ENCODE measurements at places on chromosomes 5 and 9.

- DNase-seq: no peak
Observed at GRCh38 chr5:12141496-12141895, 237.2 kb upstream of the CTNND2 start.

GRCh38 chr5:103205991-103206700, 52.4 kb upstream of the MACIR start:
- DNase-seq: no peak

DNA sequence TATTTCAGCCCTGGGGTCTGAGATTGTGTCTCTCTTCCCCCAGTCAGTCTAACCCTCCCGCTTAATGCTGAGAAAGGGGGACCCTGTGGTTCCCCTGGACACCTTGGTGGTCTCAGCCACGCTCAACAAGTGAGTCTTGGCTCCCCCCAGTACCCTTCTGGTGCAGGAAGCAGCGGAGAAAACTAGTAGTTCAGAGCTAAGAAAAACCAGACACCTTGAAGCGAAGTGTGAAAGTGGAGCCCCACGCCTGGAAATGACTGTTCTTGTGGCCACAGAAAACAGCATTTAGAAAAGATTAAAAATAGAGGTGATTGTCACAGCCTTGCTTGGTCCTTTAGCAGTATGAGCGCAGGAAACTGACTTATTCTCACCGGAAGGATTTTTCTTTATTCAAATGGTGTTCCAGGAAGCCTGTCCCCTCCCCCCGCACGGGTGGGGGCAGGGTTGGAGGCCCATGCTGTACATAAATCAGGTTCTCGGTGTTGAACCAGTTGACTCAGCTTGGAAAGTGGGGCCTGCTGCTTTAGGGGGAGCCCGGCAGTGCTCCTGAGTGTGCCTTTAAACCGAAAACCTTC, 8.1 kb downstream of the ARPC5L start:
- peak; percentile 91 for DNase-seq

- no peak for DNase-seq
Observed at GRCh38 chr9:73200694-73201452, 49.2 kb downstream of the ANXA1 start.

DNA sequence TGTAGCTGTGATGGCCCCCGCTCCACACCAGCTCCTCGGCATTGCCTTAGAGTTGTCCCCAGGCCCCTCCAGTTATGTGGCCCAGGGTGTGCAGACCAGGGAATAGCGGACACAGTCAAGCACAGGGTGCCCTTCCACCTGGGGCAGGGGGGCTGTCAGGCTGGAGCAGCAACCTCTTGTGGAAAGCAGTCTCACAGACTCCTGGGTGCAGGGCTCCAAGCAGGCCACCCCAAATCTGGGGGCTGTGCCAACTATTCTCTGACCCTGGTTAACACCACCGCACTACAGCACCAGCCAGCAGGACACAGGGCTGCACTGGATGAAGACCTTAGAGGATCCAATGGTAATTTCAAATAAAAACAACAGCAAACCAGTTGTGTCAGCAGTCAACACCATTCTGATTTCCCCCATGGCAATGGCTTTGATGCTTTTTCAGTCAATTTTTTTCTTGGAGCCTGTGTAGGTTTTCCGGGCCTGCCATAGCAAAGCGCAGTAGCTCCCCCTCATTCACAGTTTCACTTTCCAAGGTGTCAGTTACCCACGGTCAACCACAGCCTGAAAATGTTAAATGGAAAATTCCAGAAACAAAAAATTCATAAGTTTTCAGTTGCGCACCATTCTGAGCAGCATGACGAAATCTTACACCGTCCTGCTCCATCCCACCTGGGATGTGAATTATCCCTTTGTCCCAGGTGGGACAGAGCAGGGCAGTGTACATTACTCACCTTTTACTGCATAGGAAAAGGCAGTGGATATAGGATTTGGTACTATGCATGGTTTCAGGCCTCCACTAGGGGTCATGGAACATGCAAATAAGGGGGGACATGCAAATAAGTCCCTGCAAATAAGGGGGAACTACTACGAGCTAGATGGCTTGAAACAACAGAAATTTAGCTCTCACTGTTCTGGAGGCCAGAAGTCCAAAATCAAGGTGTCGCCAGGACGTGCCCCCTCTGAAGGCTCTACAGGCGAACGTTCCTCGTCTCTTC, 49.0 kb downstream of the C5orf15 start:
- no peak for DNase-seq

DNA sequence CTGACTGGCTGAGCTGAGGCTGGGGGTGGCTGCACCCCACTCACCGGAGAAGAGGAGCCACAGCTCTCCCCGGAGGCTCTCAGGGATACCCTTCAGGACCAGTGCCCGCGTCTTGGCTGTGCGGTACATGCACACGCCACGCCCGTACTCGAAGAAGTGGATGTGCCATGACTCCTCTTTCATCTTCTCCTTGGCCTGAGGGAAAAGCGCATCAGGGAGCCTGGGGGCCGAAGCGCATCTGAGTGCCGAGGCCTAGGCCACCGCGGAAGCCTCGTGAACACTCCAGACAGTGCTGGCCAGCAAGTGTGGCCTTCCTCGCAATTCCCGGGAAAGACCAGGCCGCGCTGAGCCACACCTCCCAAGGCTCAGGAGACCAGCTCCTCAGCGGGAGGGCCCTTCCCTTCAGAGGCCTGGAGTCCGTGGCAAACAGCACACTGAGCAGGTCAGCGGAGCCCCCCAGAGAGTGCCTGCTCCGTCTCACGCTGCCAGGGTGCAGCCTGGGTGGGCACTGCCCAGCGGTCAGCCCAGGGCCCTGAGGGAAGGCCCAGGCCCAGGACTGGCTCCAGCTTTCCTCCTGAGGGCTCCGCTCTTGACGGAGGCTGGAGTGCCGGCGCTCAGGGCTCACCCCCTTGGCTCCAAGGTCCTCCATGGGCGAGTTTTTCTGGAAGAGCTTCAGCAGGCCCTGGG, 20.5 kb upstream of the MRNIP start:
- DNase-seq: no peak

DNA sequence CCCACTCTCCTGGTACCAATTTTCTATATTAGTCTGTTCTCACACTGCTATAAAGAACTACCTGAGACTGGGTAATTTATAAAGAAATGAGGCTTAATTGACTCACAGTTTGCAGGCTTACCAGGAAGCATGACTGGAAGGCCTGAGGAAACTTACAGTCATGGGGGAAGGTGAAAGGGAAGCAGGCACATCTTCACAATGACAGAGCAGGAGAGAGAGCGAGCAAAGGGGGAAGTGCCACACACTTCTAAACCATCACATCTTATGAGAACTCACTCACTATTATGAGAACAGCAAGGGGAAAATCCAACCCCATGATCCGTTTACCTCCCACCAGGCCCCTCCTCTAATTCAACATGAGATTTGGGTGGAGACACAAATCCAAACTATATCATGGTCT, 72.2 kb downstream of the ATG10 start:
- DNase-seq: no peak

DNA sequence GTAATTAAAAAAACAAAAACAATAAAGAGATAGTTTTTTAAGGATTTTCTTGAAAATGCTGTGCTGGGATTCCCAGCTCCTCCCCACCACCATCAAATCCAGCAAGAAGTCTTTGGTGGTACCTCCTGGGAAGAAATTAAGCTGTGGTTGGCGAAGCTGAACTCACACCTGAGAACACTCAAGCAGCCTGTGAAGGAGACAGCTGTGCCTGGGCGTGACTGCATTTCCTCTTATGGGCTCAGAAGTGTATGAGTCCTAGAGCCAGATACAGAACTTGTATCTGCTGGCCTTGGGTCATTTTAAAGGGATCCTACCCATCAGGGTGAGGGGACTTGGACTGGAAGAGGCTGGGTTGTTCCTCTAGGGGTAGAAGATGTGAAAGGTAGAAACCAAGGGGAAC, 561.2 kb upstream of the SGCD start:
- DNase-seq: no peak

DNA sequence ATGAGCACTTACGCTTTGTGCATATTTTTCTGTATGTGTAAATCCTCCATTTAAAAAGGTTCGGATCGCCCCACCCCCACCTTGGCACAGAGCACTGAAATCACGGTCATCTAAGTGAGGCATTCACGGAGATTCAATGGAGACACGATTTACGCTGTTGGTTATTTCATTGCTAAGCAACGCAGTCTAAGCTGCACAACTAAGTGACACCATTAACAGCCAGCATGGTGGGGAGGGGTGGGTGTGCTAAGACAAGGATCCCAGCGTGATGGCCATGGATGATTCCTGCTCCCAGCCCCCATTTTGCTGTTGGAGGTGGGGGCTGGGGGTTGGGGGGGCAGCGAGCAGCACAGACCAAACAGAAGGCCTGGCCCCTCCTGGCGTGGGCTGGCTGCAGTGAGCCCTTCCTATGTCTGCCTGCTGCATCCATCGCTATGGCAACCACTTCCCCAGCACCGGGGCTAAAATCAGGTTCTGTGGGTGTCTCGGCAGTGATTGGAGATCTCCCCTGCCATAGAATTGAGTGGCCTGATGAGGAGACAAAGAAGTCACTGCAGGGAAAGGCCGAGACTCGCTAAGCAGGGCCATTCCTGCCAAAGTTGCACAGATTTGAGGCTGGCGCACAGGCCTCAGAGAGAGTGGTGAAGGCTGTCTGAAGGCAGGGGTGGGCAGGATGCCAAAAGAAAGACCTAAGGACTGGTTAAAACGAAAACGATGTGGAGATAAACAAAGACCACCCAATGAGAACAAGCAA, 14.3 kb upstream of the MARCHF6 start:
- no peak for DNase-seq

GRCh38 chr9:109619310-109619709, 121.2 kb upstream of the PTPN3 start:
- no peak for DNase-seq

DNA sequence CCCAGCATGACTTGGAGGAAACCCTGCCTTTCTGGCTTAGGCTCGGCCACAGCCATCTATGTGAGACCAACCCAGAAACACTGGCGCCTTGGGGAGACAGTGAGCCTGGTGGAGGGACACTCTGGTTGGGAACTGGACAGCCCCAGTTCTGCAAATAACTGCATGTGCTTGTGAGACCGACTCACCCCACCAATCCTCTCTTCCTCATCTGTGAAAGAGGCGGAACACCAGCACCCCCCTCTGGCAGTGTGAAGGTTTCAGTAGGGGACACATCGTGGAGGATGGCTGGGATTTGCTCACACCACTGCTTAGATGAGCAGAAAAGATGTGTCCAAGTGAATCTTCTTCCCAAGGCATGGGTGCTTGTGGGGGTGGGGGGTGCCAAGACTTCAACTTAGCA, 43.4 kb upstream of the N4BP3 start:
- no peak for DNase-seq

DNA sequence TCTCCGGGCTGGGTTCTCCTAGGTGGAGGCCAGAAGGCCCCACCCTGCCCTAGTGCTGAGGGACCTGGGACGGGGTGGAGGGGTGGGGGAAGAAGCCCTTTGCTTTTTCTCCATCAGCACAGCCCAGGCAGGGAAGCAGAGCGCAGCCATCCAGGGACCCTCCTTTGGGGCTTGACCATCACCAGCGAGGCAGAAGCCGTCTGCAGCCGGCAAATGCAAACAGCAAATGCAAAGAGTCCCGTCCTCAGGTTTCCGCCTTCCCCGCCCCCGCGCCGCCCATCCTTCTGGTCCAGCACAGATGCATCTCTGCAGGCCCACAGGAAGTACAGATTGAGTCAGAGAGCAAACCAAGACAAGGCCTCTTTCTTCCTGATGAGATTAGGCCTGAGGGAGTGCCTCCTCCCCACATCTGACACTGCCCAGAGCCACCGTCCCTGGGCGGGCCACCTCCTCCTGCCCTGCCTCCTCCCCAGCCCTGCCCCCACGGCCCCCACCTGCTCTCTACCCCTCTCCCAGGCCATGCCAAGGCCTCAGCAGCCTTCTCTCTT, 23.4 kb downstream of the CORO2A start:
- DNase-seq: peak; percentile 44

DNA sequence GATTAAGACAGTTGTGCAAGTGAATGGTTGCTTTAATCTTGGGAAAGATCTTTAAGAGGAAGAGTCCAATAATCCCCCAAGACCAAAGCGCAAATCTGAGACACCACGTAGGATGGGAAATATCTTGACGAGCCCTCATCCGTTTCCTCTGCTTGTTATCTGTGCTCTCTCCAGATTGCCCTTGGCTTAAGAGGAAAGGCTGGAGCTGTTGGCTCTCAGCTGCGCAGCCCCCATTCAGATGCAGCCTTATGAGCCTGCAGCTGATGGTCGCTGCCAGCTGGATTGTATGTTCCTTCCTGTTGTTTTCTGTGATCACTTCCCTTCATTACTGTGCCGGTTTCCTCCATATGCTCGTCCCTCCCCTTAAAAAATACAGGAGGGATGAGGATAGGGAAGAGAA, 47.7 kb downstream of the PWWP2A start:
- no peak for DNase-seq

GRCh38 chr5:159515909-159516415, 185.7 kb upstream of the IL12B start:
- DNase-seq: peak; percentile 88

DNA sequence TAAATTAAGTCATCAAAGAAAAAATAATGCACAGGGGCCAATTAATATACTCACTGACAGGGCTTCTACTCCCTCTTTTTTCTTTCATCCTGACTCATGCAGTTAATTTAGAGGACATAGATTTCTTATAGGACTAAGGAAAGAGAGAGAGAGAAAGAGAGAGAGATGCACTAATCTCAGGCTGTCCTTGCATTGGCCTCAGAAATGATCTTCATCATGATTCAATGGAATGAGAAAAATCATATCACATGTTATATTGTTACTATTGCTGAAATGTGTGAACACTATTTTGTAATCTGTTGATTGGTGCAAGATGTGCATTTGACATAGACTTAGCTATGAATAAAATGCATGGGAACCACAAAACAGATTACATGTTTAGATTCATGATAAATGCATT, 608.3 kb upstream of the NUDT12 start:
- no peak for DNase-seq

GRCh38 chr5:135473956-135474670, 22.0 kb upstream of the TIFAB start:
- no peak for DNase-seq

GRCh38 chr5:14996997-14997396, 125.4 kb upstream of the ANKH start:
- DNase-seq: no peak

GRCh38 chr5:40904994-40905306, 4.3 kb upstream of the C7 start:
- no peak for DNase-seq

DNA sequence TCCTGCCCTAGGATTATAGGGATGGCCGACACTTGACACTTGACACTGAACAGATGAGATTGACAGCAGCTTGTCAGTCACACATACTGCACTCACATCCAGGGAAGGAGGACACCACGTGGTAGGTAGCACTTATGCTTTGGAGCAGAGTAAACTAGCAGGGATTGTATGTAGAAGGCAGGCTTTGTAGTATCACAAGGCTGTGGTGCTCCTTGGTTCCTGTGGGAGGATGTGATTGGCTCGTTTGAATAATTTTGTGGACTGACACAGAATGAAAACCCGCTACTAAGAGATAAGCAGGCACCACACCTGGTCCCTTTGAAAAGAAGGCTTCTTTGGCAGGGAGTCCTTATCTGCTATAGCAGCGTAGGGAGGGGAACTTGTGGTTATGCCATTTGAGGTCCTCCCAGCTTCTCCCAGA, 63.6 kb upstream of the IL12B start:
- DNase-seq: no peak

DNA sequence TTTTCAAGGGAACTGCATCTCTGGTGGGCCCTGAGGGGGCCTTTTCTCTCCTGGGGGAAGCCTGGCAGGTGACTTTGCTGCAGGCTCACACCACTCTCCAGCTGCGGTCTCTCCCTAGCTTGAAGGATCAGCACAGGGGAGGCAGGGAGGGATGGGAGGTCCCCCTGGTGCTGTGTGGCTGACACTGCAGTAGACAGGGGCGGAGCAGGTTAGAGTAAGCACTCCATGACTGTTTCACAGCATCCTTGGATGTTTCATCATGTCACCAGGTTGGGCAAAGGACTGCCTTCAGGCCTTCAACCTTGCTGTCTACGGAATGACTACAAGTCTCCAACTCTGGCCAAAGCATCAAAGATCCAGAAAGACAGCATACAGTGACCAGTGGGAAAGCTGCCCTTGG, 470.7 kb downstream of the CDK5RAP2 start:
- no peak for DNase-seq

All from stimulated activated CD4-positive, alpha-beta T cell treated with anti-CD3 and anti-CD28 coated beads, Interleukin-2, amount 100 ng/mL, for 24 hours (primary cell).